ENCODE measurements at places on chromosomes 2 and 18.

DNA sequence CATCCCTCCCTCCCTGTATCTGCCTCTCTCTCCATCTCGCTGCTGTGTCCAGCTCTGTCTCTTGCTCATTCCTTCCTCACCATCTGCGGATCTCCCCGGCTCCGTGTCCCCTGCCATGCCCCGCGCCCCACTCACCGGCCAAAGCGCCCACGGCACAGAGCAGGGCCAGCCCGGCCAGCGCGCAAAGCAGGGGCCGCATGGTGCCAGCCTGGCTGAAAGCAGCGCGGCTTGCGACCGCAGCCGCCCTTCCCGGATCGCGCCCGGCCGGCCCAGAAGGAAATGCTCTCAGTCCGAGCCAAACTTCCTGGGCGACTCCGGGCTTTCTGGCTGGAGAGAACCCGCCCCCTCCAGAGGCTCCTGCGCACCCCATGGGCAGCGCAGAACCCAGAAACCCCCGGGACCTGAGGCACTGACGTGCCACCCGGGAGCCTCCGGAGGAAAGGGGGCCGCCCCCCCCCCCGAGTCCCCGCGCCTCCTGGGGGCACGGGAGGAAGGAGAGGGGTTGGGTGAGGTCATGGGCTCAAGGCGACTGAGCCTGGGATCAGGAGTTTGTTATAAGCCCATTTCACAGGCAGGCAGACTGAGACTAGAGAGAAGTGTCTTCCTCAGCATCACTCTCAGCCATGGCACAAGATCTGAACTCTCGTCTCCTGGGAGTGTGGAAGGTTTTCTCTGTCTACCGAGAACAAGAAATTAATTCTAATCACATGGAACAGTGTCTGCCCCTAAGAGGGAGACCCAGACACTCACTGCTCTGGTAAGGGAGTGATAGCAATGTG, 45.2 kb upstream of the RAB6C start:
- no peak for DNase-seq

GRCh38 chr2:134281815-134282419, 28.0 kb downstream of the MGAT5 start:
- no peak for DNase-seq

DNA sequence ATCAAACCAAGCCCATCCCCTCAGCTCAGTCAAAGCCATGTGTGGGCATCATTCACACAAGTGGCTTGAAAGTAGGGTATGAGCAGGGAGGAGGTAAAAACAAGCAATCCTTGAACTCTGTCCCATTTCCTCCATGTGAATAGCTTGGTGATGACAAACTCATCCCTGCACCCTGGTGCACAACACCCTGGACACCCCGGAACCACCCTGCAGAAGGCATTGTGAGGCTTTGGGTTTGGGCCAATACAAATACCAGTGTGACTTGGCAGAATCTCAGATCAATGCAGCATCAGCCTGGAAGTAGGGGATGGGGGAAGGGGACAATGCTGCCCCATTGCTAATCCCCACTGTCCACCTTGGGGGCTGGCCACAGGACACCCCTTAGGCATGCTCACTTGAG, 28.6 kb downstream of the TGFA start:
- no peak for DNase-seq

DNA sequence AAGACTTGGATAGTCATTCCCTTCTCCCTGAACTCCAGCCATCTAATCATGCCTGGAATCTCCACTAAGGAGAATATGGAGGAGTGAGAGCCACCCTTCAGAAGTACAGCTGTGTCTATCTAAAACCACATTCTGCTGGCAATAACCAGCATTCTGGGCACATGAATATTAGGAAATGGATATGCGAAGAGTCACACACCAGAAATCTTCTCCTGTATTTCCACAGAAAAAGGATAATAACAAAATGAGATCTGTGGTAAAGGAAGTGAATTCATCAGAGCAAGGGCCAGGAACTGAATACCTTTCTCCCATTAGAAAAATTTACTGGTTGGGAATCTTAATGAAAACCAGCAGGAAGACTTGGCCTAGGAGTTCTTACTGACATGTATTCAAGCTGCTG, 218.8 kb downstream of the SCG2 start:
- no peak for DNase-seq

DNA sequence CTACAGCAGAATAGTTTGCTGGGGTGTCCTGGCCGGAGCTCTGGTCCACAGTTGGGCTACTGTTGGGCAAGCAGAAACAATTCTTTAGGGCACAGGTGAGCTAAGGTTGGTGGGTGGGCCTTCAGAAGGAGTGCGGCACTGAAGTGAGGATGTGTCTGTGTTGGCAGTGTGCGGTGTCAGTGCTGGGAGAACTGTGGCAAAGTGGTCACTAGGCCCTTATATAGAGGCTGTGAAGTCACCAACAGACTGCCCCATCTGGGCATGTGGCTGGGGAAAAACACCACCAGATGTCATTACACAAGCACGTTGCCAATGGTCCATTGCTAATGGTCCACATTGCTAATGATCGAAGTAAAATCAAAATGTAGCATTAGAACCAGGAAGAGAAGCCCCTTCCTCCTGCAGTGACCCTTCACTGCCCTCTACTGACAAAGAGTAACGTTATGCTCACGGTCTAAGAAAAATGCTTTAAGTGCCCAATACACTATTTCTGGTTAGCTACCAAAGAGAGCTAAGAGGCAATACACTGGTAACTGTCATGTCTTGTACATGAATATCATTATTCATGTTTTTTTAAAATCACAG, 21.3 kb downstream of the SCN1A start:
- no peak for DNase-seq

GRCh38 chr18:22344908-22345670, 72.6 kb downstream of the CTAGE1 start:
- no peak for DNase-seq

GRCh38 chr18:39053571-39053970, 1488.0 kb upstream of the CELF4 start:
- DNase-seq = no peak

- no peak for DNase-seq
Measured at GRCh38 chr2:108634576-108635160, 84.6 kb upstream of the RANBP2 start.

DNA sequence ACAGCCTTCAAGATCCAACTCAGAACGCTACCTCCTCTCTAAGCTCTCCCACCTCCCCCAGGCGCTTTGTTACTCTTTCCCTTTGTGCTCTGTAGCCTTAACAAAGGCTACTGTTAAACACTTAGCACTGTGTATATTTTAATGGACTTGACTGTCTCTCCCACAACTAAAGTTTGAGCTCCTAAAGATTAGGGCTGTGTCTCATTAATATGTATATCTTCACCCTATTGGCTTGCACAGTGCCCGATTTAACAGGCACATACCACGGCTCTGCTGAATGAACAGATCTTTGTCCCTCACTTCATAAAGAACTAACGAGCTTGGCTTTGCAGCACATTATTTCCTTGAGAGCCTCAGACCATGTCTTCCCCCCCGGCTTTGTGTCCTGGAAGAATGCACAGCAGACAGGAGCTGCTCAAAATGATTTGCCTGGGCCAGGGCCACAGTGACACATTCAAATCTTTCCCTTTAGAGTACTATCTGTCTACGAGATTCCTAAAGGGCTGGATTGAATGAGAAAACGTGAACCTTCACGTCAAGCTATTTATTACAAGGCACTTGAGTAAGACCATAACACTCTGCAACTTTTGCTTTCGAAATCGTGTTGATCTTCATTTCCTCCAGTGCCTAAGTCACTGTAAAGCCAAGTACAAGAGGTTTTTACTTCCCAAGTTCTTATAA, 22.1 kb downstream of the ABHD3 start:
- DNase-seq = no peak

- no peak for DNase-seq
Measured at GRCh38 chr2:136376798-136377211, 258.9 kb upstream of the CXCR4 start.
